ENCODE measurements at places on chromosomes 3 and 15.

DNA sequence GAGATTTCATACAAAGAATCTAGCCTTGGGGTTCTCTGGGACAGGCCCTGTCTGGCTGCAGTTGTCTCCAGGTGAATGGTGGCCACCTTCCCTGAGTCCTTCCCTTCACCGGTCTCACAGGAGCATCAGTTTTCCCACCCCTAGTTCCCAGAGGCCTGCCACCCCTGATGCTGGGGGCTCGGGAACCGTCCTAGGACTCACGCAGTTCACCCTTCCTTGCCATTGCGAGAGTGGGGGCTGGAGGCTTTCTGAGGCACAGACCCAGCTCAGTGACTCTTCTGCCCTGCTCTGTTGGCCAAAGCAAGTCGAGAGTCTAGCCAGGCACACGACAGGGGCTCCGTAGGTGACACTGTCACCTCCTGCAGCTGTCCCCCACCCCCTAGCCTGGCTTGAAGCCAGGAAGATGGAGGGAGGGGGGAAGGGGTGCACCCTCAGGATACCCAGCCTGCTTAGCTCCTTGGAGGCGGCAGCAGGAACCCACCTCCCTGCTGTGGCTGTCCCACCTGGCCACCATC, 130.3 kb downstream of the NUP210 start:
- DNase-seq = no peak

DNA sequence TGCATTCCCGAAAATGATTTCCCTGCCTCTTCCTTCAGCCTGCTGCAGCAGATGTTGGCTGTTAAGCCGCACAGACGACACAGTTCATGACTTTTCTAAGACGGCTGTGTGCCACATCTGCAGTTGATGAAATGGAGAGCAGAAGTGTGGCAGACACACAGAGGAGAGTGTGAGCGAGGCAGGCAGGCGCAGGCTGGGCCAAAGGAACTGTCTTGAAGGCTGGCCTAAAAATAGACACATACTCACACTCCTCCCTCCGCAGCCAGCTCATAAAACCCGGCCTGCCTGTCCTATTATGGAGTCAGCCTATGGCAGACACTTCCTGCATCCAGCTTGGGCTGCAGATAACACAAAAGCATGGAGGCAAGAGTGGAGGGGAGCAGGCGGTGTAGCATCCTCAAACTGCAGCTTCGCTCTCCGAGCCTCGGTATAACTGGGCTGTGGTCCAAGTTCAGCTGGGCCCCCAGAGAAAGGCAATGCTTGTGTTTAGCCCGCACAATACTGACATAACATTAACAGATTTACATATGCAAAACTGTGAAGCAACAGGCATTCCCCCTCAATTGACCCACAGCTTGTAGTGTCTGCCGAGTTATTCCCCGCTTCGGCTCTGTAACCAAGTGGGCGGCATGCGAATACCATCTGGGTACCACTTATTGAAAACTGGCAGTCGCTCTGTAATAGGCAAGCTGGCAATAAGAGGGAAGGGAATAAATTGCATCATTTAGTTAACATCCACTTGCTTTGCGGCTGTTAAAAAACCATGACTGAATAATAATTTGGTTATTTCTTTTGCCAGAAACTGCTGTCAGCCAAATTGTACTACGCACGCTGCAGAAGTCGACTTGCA, 40.8 kb downstream of the FOXP1 start:
- peak; percentile 98 for DNase-seq

GRCh38 chr15:69085325-69086081, 71.0 kb downstream of the NOX5 start:
- DNase-seq = no peak

DNA sequence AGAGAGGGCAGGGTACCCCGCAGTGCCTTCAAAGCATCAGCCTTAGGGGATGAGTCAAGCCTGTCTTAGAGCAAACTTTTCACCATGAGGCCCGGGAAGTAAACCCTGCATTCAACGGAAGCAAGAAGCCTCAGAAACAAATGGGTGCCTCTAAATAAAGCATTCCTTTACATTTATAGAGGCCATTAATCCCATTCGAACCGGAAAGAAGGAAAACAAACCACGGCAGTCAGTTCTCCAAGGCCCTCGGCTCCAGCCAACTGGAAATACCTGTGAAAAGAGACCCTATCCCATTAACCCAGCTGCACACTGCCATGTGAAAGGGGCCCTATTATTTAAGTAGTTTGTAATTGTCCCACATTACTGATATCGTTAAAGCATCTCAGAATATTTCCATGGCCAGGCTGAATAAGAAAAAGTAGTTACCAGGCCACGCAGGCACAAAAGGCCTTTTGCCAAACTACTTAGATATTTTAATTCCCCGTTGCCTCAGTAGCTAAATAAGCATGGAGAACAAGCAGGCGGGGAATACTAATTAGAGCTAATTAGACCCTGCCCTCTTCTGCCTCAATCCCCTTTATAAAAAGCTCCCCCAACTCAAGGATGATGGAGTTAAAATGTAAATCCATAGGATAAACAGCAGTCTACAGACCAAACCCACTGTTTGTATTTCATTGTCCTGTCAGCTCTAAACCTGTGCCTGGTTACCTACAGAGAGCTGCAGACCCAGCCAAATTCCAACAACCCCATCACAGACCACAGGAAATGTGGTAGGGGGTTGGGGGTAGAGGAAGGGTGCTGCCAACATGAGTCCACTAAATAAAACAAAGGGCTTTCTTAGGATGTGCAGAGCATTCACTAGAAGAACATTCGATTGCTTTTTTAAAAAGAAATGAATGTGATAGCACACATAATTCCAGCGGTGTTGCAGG, 4.1 kb downstream of the ITGB5 start:
- peak; percentile 46 for DNase-seq

DNA sequence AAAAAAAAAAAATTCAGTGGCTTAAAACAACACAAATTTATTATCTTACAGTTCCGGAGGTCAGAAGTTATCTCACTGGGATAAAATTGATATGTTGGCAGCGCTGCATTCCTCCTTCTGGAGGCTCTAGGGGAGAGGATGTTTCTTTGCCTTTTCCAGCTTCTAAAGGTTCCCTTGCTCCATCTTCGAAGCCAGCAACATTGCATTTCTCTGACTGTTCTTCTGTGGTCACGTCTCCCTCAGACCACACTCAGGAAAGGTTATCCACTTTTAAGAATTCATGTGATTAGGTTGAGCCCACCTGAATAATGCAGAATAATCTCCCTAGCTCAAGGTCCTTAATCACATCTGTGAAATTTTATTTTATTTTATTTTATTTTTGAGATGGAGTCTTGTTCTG, 23.4 kb upstream of the ACAP2 start:
- no peak for DNase-seq

DNA sequence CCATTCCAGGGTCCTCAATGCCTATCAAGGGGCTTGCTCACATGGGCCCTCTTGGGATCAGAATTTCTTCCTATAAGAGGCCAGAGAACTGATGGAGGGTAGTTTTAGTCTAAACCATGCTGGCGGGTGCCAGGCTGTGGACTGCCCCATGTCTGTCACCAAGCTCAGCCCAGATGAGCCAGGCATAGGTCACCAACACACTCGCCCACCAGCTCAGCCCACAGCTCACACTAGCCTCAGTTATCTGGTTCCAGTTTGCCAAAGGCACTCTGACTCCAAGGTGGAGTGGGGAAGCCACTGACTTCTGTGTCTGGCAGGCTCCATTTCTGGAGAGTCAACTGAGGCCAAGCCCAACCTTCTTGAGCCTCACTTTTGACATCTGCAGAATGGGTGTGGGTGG, 50.7 kb upstream of the INSYN1 start:
- no peak for DNase-seq

- no peak for DNase-seq
Measured at GRCh38 chr3:36965440-36965839, 20.6 kb upstream of the TRANK1 start.

DNA sequence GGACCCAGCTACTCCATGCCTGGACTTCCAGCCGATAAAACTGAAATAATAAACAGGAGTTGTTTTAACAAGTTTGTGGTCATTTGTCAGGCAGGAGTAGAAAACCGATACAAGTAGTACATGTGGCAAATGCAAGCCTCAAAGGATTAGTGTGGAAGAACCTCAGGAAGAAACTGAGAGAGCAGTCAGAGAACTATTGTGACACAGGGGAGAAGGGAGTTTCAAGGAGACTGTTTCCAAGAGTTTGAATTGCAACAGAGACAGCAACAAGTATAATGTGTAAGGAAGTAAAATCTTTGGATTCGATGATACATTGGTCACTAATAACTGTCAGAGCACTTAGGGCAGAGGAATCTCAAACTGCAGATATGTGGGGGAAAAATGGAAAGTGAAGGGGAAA, 450.6 kb upstream of the ARHGEF26 start:
- DNase-seq = no peak

- DNase-seq = no peak
Measured at GRCh38 chr3:187265461-187265955, 26.0 kb downstream of the MASP1 start.

- DNase-seq = no peak
Measured at GRCh38 chr3:112587336-112587735, 25.5 kb downstream of the SLC35A5 start.

- DNase-seq = no peak
Measured at GRCh38 chr3:184982076-184982475, 170.1 kb downstream of the VPS8 start.

- DNase-seq = no peak
Measured at GRCh38 chr3:94063496-94064119, 747 bp downstream of the NSUN3 start.

GRCh38 chr15:95492388-95493070, 838.0 kb upstream of the NR2F2 start:
- no peak for DNase-seq

DNA sequence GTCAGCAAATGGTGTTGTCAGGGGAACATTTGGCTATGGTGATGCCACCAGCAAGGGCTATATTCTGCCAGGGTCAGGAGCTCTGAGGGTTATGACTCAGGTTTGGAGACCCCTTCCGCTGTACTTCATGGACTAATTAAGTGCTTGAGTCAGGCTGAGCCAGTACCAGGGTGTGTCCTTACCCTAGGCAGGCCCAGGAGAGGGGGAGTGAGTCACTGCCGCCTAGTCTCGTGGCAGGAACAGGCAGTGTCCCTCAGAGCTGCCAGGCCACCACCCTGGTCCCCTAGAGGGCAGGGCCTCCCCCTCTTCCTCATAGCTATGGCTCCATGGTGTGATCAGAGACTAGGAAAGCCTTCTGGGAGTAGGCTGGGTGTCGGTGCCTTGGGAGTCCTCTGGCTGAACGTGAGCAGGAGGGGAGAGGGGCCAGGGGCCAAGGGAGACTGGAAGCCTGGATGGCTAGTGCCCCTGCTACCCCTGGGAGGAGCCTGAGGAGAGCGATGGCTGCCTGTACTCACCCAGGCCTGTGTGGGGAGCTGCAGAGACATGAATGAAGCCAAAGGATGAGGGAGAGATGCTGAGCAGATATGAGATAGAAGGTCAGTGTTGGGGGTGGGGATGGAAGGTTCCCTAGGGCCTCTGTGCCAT, 10.6 kb downstream of the MAPKAPK3 start:
- DNase-seq = peak; percentile 45

DNA sequence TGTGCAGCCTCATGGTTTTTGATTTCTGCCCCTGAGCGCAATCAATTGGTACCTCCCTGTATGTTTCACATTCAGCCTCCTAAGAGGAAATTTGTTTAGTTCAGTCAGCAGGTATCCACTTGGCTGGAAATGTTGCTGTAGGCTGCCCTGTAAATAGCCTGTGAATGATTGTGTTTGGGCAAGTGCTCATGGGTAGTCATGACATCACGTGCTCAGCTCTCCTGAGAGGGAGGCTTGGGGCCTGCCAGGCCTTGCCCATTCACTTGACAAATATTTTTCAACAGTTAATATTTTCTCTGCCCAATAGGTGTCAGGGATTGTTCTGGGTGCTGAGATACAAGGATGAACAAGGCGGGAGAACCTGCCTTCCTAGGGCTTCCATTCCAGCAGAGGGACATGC, 13.3 kb downstream of the HRH1 start:
- DNase-seq = no peak

- DNase-seq = no peak
Measured at GRCh38 chr3:66398228-66399025, 102.4 kb downstream of the LRIG1 start.

DNA sequence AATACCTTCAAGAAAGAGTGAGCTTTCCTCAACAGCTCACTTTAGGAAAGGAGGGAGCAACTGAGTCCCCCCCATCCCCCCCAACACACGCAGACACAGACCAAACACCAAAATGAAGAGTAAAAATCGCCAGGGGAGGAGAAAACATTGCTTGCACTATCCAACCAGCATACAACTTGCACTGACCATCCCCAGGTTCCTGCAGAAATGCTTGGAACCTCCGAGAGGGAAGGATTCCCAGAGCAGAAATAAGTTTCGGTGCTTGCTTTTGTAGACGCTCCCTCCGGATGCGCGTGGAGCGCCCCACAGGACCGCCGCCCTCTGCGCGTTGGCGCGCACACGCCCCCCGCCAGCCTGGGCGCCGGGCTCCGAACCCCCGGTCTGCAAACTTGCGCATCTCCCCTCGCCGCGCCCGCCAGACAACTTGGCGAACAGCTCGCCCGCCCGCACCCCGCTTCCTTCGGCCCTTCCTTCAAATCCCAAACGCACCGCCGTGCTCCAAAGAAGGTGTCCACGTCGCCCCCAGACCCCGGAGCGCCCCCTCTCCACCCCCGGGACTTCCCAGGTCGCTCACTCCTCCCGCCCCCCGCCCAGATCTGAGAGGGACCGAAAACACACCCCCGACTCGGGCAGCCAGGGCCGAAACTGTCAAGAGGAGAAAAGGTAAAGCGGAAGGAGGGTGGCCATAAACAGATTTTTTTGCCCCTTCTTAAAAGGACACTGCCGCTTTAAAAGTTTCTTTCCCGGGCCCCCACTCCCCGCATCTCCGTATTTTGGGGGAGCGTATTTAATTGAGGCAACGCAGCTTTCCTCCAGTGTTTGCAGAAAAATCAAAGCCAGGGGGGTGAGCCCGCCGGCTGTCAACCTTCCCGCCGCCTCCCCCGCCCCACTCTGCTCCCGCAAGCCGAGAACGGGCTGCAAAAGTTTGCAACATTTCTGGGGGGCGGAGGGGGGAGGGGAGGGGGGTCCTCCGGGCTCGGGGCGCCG, 859 bp downstream of the RORA start:
- peak; percentile 22 for DNase-seq

GRCh38 chr15:67033571-67034044, 31.8 kb upstream of the SMAD3 start:
- DNase-seq = no peak

DNA sequence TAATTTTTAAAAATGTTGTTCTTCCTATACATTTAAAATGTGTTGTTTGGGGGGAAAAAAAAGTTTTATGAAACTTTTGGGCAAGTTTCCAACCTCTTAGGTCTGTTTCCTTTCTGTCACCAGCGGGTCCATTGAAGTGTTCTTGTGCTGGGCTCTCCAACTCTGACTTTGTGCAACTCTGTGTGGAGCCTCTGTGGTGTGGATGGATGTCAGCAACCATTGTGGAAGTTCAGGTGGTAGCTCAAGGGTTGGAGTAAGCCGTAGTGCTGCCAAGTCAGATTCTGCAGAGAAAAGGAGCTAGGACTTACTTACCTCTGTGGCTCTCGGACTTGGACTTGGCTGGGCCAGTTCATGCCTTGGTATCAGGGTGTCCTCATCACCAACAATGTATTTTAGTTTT, 22.4 kb downstream of the ARID3B start:
- DNase-seq = no peak

- DNase-seq = peak; percentile 51
Measured at GRCh38 chr15:58608129-58608590, 141.3 kb downstream of the ADAM10 start.

GRCh38 chr15:66719471-66719870, 17.4 kb downstream of the SMAD6 start:
- no peak for DNase-seq
